Cardiac muscle cell (in vitro differentiated cells and primary cell): ENCODE measurements at places on chromosomes 13 and 19. TPM values are rescaled to one million over a fixed set of nuclear protein-coding genes. Genes with fewer than 3 reads are reported as not detected.
A peak's percentile ranks its signal among the peaks of the same experiment; 100 is the strongest.

DNA sequence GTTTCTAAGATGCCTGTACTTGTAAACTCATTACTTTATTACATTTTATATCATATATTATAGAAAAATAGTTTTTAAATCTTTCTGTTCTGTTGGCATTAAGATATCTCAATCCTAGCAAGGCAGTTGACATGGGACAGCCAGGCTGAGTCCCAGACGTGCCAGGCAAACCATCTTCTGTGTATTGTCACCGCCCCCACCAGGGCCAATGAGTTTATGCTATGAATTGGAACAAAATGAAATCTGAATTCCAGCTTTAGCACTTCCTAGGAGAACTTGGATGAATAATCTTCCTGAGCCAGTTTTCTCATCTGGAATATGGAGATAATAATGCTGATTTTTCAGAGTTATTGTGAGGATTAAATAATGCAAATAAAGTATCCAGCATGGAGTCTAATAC lies 79.9 kb upstream of the GSX1 start:
- peak; percentile 34 for DNase-seq

DNA sequence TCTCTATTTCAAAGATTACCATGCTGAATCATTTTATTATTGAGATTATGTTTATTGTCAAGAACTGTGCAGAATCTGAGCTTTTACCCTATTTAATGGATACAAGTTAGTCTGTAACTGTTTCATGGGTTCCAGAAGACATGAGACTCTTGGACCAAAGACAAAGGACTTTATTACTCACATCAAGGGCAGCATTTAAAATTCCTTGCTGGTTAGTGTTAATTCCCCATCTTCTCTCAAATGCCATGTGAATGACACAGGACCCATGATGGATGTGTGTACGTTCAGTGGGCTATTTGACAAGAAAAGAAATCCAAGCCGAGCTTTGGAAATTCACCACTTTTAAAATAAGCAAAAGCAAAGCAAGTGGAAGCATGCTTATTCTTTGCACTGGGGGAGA lies 139.9 kb downstream of the PCDH20 start:
- DNase-seq = no peak

- peak; percentile 3 for DNase-seq
Observed at GRCh38 chr13:64099994-64100393, 2684.3 kb upstream of the PCDH20 start.

GRCh38 chr13:51815848-51816247 lies 11.9 kb upstream of the DHRS12 start:
- no peak for DNase-seq

DNA sequence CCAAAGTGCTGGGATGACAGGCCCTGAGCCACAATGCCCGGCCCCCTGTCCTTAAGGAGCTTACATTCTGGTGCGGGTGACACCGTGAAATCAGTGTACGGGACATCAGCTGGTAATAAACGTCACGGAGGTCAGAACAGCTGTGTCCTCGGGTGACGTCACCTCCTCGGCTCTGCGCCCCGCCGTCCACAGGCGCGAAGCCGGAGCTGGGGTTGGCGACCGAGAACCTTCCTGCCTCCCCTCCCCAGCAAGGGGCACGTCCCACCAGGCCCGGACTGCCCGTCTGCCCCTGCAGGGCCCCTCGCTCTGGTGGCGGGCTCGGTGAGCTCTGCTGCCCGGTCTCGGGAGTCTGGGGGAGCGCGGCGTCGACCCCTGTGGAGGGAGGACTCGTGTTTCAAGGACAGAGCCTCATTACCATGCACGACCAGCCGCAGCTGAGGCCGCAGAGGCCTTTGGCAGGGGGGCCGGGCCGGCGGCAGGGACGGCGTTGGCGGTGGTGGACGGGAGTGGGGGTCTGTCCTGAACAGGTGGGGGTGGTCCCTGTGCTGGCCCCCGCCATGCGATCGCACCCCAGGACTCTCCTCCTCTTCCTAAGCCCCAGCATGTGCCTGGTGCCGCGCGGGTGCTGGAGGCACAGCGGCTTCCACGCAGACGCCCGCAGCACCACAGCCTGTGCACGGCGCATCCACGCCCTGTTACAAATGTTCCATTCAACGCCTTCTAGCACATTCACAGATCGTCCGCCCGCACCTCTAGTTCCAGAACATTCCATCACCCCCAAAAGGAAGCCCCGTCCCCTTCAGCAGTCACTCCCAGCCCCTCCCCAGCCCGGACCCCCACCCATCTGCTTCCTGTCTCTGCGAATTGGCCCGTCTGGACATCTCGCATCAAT lies 5.4 kb downstream of the LINGO3 start:
- DNase-seq = peak; percentile 36

DNA sequence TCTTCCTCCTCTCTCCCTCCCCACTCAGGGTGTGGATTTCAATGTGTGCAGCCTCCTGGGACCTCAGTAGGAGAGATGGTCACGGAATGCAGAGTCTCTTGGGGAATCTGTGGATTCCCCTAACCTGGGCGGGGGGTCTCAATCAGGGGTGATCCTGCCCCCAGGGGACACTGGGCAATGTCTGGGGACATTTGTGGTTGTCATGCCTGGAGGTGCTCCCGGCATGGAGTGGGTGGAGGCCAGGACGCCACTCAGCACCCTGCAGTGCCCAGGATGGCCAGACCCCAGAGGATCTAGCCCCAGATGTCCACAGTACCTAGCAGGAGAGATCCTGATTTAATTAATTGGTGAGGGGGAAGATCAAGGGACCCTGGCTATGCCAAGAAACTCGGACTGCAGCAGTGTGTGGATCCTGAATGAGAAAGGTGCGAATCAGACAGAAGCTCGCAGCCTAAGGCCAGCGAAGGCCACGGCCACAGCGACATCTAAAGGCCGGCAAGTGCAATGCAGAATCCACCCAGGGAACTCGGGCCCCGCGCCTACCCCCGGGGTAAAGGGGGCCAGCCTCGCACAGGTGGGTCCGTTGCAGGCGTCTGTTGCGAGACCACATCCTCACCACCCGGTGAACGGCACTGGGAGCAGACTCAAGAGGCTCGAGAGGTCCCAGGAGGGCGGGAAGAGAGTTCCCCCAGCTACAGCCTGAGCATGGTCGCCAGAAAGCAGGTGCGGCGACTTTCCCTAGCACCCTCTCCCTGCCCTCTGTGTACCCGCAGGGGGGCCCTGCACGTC lies 88.8 kb downstream of the GNG7 start:
- peak; percentile 53 for DNase-seq

DNA sequence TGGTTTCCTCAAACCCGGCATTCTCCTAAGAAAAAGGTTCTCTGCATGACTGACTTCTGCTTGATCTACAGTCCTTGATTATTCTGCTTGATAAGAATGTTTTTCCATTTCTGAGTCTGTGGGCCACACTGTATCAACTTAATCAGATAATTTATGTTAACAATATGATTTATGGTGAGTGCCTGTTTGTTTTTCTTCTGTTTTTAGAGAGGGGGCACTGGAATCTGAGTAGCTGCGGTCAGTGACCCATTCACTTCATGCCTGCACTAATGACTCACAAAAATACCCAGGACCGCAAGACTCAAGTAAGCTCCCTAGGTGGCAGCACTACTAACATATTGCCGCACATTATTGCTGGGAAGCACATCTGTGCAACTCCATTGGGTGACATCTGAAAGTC lies 542.3 kb upstream of the ATXN8OS start:
- DNase-seq = no peak

DNA sequence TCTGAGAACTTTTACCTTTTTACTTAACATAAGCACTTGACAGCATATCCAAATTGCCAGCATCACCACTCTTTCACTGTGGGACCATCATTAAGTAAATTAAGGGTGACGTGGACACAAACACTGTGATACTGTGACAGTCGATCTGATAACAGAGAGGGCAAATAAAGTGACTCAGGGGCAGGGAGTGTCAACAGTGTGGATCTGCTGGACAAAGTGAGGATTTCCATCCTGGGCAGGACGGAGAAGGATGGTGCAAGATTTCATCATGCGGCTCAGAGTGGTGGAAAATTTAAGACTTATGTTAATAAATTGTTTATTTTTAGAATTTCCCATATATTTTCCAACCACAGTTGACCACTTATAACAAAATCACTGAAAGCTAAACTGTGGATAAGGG lies 60.0 kb upstream of the WDFY2 start:
- no peak for DNase-seq

DNA sequence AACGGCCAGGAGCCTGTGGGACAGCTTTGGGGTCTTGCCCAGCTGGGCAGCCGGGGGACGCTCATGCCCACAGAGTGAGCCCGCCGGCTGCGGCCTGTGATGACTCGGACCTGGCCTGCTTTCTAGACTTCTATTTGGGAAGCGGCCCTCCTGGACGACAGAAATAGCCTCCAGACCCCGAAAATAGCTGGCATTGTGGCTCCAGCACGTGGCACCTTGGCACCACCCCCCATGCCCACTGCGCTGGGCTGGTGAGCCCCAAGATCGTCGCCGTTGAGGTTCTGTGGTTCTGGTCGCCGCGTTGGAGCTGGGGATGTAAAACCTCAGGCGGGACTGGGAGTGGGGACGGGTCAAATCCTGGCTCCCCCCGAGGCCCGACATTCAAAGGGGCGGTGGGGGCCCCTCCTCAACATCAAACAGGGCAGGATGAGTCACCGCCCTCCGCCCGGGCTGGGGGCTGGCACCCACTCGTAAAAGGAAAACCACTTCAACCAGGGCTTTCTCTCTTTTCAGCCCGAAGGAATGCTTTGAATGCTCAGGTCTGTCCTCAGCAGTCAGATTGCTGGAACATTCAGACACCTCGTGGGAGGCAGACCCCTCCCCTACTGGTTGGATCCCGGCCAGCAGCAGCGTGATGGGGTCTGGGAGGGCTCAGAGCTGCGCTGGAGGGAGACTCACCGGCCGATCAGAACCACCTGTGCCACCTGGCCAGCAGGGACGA lies 42.1 kb downstream of the GADD45B start:
- no peak for DNase-seq

DNA sequence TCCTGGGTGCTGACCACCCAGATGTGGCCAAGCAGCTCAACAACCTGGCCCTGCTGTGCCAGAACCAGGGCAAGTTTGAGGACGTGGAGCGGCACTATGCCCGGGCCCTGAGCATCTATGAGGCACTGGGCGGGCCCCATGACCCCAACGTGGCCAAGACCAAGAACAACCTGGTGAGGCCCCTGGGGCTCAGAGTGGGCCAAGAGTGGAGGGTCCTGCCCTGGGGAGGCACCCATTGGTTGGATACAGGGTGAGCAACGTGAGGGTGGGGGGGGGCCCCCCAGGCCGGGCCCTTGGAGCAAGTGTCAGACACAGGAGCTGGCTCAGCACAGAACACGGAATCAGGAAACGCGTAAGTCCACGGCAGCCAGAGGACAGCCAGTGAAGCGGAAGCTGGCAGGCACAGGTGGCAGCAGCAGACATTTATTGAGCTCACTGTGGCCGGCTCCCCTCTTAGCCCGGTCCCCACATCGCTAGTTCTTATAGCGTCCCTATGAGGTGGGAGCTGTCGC lies 8.9 kb downstream of the KLC3 start:
- DNase-seq = no peak

GRCh38 chr13:71828117-71828516 lies 38.9 kb downstream of the DACH1 start:
- no peak for DNase-seq

GRCh38 chr19:34201133-34201532 lies 28.8 kb downstream of the LSM14A start:
- no peak for DNase-seq

DNA sequence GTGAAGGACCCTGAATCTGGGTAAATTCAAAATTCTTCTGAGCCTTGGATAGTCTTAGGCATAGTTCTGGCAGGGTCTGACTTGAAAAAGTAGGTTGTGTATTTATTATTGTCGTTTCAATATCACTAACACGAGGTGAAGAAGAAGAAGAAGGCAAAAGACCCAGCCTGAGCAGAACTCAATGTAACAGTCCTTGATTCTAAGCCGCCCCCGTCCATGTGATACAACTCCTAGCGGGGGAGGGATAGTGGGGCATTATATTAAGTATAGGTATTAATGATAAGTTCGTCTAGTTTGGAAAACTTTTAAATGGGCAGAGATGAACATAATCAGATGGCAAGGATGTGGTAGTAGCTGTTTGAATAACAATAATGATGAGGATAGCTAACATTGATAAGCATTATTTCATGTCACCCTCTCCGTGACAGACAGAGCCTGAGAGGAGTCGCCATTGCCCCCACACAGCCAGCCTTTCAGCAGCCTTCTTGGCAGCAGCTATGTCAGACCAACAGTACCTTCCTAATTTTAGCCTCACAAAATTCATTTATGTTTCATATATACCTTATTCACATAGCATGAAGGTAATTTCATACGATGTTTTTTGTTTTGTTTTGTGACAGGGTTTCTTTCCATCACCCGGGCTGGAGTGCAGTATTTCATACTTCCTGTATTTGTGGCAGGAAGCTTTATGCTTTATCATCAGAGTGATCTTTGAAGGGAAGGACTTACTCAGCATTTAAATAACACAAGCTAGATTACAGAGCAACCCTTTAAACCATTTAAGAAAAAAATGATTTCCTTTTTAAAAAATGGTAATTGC lies 64.4 kb upstream of the NPAS1 start:
- no peak for DNase-seq

DNA sequence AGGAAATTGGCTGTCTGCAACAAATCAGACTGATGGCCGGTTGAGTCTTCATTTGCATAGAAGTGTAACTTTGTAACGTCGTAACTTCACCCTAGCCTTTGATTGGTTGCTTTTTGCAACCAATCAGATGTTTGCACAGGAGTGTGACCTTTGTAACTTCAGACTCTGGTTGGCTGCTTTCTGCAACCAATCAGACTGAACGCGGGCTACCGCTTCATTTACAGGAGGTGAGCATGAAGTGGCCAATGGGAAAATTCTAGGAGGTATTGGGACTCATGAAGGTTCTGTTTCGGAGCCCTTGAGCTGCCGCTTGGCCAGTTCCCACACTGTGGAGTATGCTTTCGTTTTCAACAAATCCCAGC lies 441 bp upstream of the ZNF559 start:
- DNase-seq = peak; percentile 48

The SIGLEC5 gene
- not detected in 2 replicates for polyA plus RNA-seq

The TEX101 gene
- not detected in 2 replicates for polyA plus RNA-seq

The CYP2A7 gene
- polyA plus RNA-seq = not detected in 2 replicates

The OSCAR gene
- 0.32 and 0.61 TPM in 2 replicates for polyA plus RNA-seq

The LRRC25 gene
- polyA plus RNA-seq = not detected in 2 replicates

The SHANK1 gene
- polyA plus RNA-seq = 0.71 and 2.0 TPM in 2 replicates

The IGFLR1 gene
- polyA plus RNA-seq = 2.4 and 5.5 TPM in 2 replicates

The KPTN gene
- polyA plus RNA-seq = 15.5 and 20.6 TPM in 2 replicates

The SPRED3 gene
- 1.2 and 1.3 TPM in 2 replicates for polyA plus RNA-seq

The PTPRS gene
- polyA plus RNA-seq = 46.0 and 68.7 TPM in 2 replicates

The ZNF585A gene
- polyA plus RNA-seq = 18.1 and 21.8 TPM in 2 replicates

The ONECUT3 gene
- not detected in 2 replicates for polyA plus RNA-seq

The LRRC8E gene
- polyA plus RNA-seq = 1.3 TPM in 1 of 2 replicates, not detected in the other

The FSD1 gene
- polyA plus RNA-seq = 18.5 and 23.2 TPM in 2 replicates

The CCL25 gene
- polyA plus RNA-seq = not detected in 2 replicates
